ENCODE measurements at places on chromosomes 7 and 10.
A peak's percentile ranks its signal among the peaks of the same experiment; 100 is the strongest.

GRCh38 chr10:44619521-44619920, 234.6 kb upstream of the CXCL12 start:
- no peak for DNase-seq

DNA sequence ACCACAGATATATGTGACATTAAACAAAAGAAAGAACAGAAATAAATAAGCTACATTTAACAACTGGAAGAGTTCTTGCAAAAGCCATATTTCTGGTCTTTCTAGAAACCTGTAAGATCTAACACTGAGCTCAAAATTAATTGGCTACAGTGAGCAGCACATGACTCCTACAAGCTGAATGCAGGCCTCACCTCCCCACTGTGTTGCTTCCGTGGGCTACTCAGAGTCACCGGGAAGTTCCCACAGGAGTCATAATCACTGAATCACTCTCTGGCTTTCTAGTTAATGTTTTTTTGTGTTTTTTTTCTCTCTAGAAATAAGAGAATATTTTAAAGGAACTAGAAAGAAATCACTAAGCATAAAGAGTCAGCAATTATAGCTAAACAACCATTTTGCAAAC, 10.2 kb upstream of the MRPS24 start:
- no peak for DNase-seq

GRCh38 chr7:129649128-129649690, 37.7 kb downstream of the NRF1 start:
- DNase-seq, result no peak

GRCh38 chr10:123537188-123537961, 128.8 kb upstream of the GPR26 start:
- DNase-seq, result no peak

DNA sequence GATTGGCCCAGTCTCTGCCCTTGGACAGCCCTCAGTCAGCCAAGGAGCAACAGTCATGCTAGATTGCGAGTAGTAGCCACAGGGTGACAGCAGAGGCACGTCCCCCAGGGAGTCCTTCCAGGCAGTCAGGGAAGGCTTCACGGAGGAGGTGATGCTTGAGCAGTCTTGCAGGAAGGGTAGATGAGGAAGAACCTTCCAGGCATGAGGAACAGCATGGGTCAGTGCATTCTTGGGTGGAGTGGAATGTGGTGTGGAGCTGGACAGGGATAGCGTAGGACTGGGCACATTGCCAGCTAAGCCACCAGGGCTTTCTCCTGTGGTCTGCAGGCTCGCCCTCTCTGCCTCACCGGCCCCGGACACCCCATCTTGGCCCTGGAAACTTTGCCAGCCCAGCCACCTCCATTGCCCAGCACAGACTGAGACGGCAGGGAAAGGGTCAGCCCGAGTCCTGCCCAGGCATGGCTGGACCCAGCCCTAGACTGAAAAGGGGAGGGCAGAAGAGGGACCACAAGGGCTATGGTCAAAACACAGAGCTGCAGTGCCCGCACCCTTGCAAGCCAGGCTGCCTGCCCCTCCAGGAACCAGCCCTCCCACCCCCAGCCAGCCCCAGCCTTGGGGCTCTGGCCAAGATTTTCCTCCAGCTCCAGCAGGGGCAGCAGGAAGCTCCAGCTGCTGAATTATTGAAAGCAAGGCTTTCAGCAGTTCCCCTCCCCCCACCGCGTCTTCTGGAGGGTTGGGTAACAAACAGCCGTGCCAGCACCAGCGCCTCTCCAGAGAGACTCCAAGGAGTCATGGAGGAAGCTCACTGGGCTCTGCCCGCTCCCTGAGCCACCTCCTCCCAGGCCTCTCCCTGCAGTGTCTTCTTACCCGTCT, 18.7 kb downstream of the SRRM3 start:
- no peak for DNase-seq

GRCh38 chr7:139105484-139105883, 4.0 kb downstream of the ZC3HAV1 start:
- DNase-seq, result no peak

DNA sequence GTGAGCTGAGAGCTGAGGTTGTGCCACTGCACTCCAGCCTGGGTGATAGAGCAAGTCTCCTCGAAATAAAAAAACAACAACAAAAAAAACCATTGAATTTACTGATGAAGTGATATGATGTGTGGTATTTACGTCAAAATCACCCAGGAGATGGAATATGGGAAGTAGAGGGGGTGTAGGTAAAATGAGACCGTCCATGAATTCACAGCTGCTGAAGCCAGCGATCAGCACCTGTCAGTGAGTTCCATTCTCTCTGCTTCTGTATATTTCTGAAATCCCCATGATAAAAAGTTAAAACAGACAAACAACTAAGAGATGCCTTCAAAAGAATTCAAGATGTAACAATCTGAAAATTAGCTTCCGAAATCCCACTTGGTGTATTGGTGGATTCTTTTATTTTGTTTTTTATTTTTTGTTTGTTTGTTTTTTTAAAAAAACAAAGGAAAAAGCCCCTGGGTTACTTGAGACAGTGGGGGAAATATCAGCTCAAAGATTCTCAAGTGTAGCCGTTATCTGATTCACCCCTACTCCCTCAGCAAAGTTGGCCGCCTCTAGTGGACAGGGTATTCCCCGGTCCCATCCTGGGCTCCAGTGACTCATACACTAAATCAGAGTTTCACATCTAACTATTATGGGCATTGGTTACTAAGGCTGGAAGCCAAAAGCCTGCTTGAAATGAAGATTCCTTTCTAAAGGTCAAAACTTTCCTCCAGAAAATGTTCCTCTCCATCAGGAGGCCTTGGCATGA, 76.4 kb downstream of the MAP3K8 start:
- DNase-seq, result no peak

- DNase-seq, result peak; percentile 47
These were observed 131.1 kb upstream of the RSU1 start for GRCh38 chr10:16948361-16948760.

GRCh38 chr7:80496586-80496985, 15.3 kb downstream of the GNAT3 start:
- no peak for DNase-seq

DNA sequence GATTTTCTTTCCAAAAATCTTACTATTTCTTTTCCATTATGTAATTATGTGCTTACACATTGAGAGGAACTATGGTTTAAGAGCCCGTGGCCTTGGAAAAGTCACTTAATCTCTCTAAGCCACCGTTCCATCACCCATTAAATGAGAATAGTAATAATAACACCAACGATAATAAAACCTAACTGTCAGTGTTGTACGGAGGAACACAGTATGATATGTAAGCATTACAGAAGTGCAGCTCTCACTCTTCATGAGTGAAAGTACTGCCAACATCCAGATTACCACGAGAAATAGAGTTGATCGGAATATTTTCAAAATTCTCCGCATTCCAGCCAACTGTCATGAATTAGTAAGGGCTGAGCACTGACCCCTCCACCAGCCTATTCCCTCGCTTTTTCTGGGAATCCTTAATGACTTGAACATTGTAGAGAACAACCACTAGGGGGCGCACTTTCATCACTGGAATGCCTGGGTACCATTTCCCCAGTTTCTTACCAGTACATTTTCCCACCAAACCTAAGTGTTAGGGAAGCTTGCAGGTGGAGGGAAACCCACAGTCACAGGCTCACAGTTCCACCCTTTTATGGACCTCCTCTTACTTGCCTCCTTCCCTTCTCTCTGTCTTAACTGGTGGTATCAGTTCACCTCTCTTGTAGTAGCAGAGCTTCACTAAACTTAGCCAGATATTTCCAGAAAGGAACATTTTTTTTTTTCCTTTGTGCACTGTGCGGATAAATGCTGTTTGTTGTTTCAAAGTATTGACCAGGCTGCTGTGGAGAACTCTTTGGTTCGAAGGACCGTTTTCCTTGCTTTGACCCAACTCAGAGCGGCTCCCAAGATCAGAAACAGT, 27.8 kb downstream of the NKX2-3 start:
- no peak for DNase-seq

GRCh38 chr7:137757146-137757925, 89.4 kb downstream of the DGKI start:
- no peak for DNase-seq

Data from CD4-positive, alpha-beta T cell treated with Interferon gamma for 1 hour (primary cell).